Stimulated activated CD8-positive, alpha-beta memory T cell treated with anti-CD3 and anti-CD28 coated beads, Interleukin-2, amount 100 ng/mL, for 1 hour (primary cell): ENCODE measurements at places on chromosomes 12 and 14.

GRCh38 chr12:107017042-107017441, 30.1 kb upstream of the MTERF2 start:
- DNase-seq, result no peak

- no peak for DNase-seq
Observed at GRCh38 chr12:110533607-110534006, 31.5 kb downstream of the RAD9B start.

DNA sequence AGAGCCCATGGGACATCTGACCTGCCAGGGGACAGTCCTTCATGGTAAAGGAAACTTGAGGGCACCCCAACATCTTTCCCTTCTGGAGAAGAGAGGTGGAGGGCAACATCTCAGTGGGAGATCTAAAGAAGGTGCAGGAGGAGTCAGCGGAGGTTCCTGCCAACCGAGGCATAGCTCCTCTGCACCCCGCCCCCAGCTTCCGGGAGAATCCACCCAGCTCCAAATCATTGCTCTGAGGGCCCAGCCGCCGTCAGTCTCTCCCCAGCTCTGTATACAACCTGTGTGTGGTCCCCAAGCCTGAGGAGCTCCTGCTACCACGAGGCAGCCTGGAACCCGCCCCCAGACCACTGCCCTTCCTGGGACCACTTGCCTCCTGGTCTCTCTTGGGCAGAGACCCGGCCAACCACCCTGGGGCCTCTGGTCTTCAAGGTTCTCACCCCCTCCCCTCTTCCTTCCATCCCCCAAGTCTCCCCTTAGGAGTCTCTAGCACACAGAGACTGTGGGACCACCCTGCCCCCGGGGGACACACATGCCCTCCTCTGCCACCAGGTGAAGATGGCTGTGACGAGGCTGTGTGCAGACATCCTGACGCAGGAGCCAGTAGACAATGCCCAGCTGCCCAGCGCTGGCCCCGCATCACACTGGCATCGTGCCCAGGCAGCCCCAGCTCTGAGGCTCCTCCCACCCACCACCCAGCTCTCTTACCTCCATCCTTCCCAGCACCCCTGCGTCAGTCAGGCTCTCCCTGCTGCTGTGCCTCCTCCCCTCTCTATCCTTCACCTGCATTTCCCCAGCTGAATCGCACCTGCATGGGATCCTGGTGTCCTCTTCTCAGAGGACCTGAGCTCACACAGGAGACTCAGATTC, 13.0 kb upstream of the NUDT14 start:
- no peak for DNase-seq

DNA sequence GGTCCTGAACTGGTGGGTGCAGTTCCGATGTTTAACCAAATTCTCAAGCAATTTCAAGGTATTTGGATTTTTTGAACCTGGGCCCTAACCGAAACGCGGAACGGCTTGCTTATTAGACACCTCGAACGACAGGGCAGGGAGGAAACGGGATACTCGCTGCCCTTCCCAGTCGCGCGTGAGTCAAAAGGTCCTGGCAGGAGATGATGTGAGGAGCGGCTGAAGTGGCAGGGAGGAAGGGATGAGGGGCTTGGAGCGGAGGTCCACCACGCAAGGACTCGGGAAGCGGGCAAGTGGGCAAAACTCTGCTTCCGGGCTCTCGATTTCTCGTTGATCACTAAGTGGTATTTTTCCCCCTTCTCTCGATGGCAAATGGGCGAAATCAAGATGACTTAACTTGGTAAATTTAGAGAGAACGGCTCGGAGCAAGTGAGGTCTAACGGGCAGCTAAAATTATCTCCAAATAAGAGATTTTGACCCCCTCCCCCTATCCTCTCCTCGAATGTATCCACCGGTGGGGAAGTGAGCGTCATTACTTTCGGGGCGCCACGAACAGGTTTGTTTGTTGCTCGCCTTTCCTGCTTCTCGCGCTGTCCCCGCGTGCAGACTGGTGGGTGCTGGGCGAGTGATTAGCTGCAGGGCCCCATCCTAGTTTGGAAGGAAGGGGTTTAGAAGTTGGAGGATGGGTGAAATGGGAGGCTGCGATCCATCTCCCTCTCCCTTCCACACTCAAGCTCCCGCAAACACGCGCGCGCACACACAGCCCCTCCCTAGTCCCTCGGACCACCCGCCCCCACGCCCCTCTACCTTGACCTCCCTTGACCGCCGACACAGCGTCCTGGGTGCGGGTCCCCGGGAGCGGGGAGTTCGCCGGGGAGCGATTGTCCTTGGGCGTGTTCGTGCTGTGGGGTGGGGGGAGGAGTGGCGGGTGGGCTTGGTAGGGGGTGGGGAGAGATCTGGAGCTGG, 986 bp upstream of the NTF3 start:
- no peak for DNase-seq

GRCh38 chr14:76051717-76052465, 66.3 kb downstream of the IFT43 start:
- DNase-seq, result no peak

GRCh38 chr12:86226481-86226880, 29.7 kb downstream of the MGAT4C start:
- DNase-seq, result no peak

GRCh38 chr12:77974645-77975044, 144.0 kb downstream of the NAV3 start:
- DNase-seq, result no peak

- no peak for DNase-seq
Observed at GRCh38 chr14:64741961-64742360, 37.7 kb downstream of the PLEKHG3 start.

- DNase-seq, result no peak
Observed at GRCh38 chr14:103629503-103630121, 601 bp downstream of the KLC1 start.

DNA sequence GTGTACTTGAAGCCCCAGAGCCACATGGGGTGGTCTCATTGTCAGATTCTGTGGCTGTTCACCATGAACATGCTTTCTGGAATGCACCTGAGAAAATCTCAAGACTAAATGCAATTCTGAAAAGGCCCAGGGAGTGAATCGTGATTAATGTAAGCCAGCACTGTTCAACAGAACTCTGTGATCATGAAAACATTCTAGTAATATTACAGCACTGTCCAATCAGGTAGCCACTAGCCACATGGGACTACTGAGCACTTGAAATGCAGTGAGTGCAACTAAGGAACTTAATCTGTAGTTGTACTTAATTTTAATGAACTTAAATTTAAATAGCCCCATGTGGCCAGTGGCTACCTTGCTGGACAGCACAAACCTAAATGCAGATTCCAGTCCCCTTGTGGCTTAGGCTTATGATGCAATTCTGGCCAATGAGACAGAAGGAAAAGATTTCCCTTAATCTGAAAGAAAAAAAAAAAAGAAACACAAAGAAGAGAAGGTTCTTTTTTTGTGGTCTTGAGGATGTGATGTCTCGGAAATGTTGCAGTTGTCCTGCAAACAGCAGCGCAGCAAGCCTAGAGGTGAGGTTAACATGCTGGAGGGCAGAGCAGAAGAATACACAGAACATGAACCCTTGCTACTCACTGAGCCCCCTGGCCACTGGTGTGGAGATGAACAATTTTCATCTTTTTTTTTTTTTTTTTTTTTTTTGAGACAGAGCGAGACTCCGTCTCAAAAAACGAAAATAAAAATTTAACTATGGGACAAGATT, 48.2 kb downstream of the SPPL3 start:
- no peak for DNase-seq

- peak; percentile 58 for DNase-seq
Observed at GRCh38 chr12:51531978-51532497, 59.0 kb upstream of the SCN8A start.

- DNase-seq, result no peak
Observed at GRCh38 chr12:85266356-85266755, 13.7 kb upstream of the ALX1 start.

- no peak for DNase-seq
Observed at GRCh38 chr12:31843398-31844095, 114.7 kb upstream of the AMN1 start.

DNA sequence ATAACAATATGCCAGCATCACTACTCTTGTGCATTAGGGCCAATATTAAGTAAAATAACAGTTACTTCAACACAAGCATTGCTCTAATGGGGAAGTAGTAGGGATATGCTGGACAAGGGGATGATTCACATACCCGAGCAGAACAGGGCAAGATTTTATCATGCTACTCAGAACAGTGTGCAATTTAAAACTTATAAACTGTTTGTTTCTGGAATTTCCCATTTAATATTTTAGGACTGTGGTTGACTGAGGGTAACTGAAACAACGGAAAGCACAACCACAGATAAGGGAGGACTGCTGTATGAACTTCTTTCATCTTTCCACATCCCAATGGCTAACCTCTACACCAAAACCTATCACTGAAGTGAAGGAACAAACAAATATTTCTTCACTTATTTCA, 36.8 kb downstream of the SARNP start:
- no peak for DNase-seq

DNA sequence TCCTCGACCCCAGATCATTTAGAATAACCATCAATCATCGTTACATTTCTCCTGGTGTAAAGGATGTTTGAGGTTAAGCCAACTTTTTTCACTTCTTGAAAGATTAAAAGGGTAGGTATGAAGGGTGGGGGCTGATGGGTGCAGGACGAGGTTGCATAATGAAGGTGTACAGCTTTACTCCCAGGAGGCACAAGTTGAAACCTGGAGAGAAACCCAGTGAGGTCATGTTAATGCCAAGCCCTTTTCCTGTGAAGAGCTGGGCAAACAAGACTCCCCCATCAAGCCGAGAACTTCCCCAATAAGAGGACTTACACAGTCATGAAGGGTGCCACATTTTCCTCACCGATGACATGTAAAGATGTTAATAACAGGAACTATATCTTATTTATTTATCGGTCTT, 84.3 kb downstream of the FZD10 start:
- DNase-seq, result no peak

GRCh38 chr14:66401449-66402095, 84.6 kb upstream of the CCDC196 start:
- DNase-seq, result no peak

DNA sequence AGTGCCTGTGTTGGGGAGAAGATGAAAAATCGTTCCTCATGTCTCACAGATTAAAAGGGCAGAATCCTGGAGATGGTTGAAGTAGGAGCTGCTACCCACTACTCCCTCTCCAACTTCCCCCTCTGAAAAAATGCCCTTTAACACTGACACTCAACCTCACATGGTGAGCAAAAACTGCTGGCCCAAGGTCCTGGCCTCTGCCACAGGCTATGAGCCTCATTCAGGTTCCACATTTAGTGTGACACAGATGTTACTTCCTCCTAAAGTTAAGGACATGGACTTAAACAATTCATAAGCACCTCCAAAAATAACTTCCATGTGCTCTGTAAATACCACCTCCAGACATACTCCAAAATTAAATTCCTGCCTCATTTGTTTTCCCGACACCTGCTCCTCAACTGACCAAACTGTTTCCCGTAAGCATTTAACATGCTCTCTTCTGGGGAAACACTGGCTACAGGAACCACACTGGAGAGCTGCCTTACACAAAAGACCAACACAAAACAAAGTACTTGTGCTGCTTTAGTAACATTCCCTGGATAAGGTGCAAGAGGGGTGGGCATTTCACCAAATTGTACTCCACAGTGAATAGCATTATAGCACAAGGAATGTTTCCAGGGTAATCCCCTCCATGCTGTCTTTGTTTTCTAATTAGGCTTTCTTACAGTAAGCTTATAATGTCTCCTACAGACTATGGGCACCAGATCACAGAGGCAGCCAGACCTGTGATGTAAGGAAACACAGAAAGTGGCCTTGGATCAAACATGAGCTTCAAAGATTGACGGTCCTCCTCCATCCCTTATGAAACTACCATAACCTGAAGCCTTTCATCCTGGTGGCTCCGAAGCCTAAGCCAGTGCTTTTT, 57.0 kb downstream of the PHLDA1 start:
- DNase-seq, result no peak

- DNase-seq, result no peak
Observed at GRCh38 chr12:123957196-123957595, 15.4 kb downstream of the CCDC92 start.

GRCh38 chr14:39641224-39641623, 209.0 kb upstream of the FBXO33 start:
- no peak for DNase-seq

- no peak for DNase-seq
Observed at GRCh38 chr14:54804538-54805041, 98.0 kb downstream of the GCH1 start.

- DNase-seq, result no peak
Observed at GRCh38 chr14:102739190-102739469, 38.1 kb upstream of the TRAF3 start.

GRCh38 chr12:52370926-52371608, 3.8 kb upstream of the KRT85 start:
- no peak for DNase-seq

DNA sequence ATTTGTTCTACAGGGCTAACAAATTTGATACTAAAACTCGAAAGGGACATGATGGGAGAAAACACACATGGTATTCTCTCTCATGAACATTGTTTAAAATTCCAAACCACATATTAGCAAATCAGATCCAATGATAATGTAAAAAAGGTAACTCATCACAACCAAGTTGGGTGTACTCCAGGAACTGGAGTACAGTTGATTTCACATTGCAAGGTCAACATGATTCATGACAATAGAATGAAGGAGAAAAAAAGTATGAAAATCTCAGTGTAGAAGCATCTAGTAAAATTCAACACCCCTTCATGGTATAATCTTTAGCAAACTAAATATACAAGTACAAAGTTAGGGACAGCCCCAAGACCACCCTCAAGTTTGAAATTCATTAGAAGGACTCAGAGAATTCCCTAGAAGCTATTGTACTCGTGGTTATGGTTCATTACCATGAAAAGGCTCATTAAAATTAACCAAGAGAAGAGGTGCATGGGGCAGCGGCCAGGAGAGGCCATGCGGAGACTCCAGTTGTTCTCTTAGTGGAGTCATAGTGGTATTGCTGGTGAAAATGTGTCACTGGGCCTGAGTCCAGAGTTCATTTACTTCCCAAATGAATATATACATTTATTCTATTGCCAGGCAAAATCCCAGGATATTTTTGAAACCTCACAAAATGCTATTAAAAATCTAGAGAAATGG, 3.1 kb upstream of the CDCA4 start:
- DNase-seq, result no peak

DNA sequence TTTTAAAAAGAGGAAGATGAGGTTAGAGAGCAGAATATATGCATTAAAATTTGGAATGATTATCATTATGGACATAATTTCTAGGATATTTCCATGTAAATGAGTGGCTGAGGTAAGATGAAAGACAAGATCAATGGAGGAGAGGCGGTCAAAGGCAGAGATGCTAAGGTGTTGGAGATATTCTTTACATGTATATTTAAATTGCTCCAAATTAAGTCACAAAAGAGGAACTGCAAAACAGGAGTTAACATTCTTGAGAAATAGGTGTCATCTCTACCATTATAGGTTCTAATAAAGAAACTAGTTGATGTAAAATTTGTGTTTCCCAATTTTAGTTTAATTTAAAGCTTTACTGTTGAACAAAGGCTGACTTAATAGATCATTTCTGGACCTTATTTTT, 268.5 kb upstream of the PPFIA2 start:
- DNase-seq, result no peak

DNA sequence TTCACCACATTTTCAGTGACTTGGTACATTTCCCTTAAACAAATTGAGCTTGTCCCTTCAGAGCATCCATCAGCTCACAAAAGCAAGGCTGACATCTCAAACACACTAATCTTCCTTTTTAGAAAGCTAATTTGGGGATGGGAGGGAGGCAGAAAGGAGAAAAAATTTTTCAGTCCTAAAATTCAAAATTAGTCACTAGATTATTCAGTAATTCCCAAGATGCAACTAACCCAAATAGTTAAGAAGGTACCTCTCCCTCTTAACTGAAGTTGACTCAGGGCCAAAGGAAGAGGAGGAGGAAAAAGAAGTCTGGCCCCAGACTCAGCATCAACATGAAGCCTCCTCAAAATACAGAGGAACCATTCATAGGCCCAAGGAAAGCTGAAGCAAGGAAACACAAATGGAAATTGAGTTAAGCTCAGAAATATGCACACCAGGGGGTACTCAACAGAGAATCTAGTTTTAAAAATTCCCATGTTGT, 21.7 kb downstream of the CBX5 start:
- no peak for DNase-seq
